ENCODE measurements at places on chromosomes 6 and 20.
A peak's percentile ranks its signal among the peaks of the same experiment; 100 is the strongest.

DNA sequence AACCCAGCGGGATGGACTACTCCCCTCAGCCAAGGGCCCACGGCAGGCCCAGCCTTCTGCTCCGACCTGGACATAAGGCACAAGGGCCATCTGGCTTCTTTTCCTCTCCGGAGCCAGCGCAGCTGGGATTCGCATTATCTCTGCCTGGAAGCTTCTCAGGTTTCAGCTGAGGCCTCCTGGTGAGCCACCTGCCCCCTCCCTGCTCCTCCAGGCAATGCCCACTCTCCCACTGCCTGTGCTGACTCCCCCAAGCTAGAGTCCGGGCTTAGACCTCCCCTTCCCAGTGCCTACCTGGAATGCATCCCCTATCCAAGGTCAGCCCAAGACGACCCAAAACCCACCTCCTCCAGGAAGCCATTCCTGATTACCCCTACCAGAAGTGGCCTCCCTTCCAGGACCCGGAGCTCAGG lies 60.7 kb downstream of the EZR start:
- DNase-seq = no peak

DNA sequence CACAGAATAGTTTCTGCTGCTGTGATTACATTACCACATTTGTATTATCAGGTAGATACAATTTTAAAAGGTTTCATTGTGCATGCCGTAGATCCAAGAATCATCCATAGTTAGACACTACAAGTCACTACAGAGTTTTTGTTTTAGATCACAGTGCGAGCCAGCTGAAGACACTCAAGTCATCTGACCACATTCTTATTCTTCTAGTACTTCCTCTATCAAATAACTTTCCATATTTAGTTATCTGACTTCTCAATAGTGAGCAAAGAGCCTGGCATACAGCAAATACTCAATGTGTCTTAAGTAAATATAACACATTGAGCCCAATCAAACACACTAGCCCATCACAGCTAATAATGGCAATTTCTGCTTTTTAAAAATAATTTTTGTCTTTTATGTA lies 195.4 kb downstream of the ASCC3 start:
- no peak for DNase-seq

DNA sequence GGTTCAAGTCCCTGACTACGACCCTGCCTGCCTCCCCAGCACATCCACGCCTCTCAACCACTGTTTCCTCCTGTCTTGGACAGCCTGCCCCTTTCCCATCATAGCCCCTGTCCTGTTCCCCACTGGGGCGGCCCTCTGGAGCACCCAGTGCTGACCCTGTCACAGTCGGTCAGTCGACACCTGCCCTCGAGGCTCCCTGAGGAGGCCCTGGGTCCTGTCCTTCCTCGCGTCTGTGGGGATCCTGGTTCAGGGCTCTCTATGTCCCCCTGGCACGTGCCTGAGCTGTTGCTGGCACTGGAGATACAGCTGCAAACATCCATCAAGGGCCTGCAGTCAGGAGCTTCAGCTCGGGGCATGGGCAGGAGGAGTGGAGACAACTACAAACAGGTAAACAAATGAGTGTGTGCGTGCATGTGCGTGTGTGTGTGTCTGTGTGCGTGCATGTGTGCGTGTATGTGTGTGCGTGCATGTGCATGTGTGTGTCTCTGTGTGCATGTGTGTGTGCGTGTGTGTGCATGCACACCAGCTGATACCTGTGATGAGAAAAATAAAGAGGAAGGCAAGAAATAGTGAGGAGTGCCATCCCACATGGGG lies 132.8 kb downstream of the PHACTR3 start:
- DNase-seq = no peak

DNA sequence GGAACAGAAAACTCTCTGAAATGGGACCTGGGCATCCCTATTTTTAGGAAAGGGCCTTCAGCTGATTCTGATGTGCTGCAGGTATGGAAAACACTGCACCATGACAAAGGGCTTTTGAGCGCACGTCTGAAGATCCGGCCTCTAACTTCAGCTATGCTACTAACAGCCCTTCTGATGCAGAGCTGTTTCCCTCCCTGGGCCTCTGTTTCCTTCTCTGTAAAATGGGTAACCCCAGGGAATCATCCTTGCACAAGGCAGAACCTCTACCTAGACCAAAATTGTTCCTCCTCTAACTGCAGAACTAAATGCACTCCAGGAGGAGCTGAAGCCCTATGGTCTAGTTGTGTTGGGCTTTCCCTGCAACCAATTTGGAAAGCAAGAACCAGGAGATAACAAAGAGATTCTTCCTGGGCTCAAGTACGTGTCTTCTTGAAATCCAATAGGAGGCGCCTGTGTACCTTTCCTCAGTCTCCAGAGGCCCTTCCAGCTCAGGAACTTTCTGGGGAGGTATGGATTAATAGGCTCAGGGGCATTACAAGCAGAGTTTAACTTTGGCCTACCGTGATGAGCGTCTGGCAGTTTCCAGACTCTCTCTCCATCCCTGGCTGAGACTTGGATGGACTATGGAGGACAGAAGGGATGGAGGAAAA lies 5.9 kb downstream of the GPX5 start:
- DNase-seq = no peak

- DNase-seq = peak; percentile 95
These were observed 5.1 kb upstream of the TCEA2 start for GRCh38 chr20:64057628-64058498.
